ENCODE measurements at places on chromosomes 4 and X. TPM values are rescaled to one million over a fixed set of nuclear protein-coding genes. Genes with fewer than 3 reads are reported as not detected.
A peak's percentile ranks its signal among the peaks of the same experiment; 100 is the strongest.

Gene SUPT20HL1
- total RNA-seq: not detected

Gene MSANTD1
- 3.5 TPM for total RNA-seq

Gene GLRA3
- not detected for total RNA-seq

Gene POLN
- 0.29 TPM for total RNA-seq

Gene NSUN7
- total RNA-seq: 2.3 TPM

Gene PAGE4
- not detected for total RNA-seq

Gene C4orf54
- total RNA-seq: not detected

Gene MCTS1
- 22.0 TPM for total RNA-seq

Gene GAK
- 194 TPM for total RNA-seq

Gene TRIML2
- not detected for total RNA-seq

GRCh38 chrX:40260146-40260747, 162.5 kb upstream of the BCOR start:
- H3K4me3 ChIP-seq: no peak overlapping the region
- no peak for DNase-seq
- H3K4me1 ChIP-seq: peaks cover 7% of the 10 kb centered on the region
- H3K27ac ChIP-seq: no peak overlapping the region

- H3K4me3 ChIP-seq: no peak overlapping the region
Observed at GRCh38 chr4:24210332-24210902, 320.6 kb upstream of the PPARGC1A start.

- H3K27me3 ChIP-seq: no peaks in the 10 kb centered on the region
- no peaks in the 10 kb centered on the region for H3K36me3 ChIP-seq
- no peak for DNase-seq
- H3K27ac ChIP-seq: no peak overlapping the region
- no peaks in the 10 kb centered on the region for H3K4me1 ChIP-seq
Observed at GRCh38 chr4:97911236-97911906, 231.9 kb downstream of the STPG2 start.

DNA sequence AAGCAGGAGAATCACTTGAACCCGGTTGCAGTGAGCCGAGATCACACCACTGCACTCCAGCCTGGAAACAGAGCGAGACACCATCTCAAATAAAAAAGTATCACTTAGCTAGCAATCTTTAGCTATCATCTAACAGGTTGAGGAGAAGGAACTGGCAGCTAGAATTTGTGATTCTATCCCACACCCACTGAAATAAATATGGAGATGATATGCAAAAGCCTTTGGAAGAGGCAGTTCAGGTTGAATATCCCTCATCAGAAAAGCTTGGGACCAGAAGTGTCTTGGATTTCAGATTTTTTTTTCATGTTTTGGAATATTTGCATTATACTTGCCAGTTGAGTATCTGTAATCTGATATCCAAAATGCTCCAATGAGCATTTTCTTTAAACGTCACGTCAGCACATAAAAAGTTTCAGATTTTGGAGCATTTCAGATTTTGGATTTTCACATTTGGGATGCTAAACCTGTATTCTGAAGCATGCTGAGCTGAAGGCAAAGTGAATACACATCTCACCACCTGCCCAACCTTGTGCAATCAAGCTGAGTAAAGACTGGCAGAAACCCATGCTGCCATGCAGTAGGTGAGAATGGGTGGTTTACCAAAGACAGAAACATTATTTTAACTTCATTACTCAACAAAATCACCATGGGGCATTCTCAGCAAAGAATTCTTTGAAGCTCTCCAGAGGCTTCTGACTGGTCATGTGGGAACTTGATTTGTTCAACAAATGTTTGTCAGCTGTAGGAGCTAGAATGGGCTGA, 159.3 kb downstream of the SH3KBP1 start:
- no peak for DNase-seq
- H3K4me3 ChIP-seq: no peak overlapping the region
- H3K36me3 ChIP-seq: no peaks in the 10 kb centered on the region
- H3K27ac ChIP-seq: no peak overlapping the region
- no peaks in the 10 kb centered on the region for H3K27me3 ChIP-seq

- peaks cover 22% of the 10 kb centered on the region for H3K36me3 ChIP-seq
- no peak overlapping the region for H3K27ac ChIP-seq
- H3K27me3 ChIP-seq: no peaks in the 10 kb centered on the region
Observed at GRCh38 chr4:67680581-67681222, 20.3 kb downstream of the UBA6 start.

DNA sequence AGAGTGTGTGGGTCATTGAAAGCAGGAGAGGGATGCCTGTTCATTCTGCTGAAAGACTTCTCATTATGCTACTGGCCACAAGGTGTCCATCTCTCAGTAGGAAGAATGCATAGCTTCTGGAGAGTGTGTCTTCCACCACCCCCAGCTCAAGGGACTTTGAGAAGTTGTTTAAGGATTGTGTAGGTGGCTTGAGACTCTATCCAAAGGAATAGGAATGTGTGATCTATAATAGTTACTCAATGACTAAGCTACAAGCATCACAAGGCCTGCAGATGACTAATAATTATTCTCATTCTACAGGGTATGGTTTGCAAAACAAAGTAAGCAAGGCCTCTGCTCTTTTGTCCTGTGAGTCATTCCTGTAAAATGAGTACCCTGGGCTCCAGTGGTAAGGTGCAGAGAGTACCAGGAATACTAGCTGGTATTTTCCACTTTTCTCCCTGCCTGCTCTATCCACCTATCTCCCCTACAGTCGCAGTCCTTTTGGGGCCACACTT, 279.8 kb upstream of the BOD1L1 start:
- peak overlapping the region; percentile 55 for H3K27ac ChIP-seq
- no peaks in the 10 kb centered on the region for H3K27me3 ChIP-seq
- H3K4me3 ChIP-seq: no peak overlapping the region

- no peaks in the 10 kb centered on the region for H3K27me3 ChIP-seq
- H3K4me3 ChIP-seq: no peak overlapping the region
- no peaks in the 10 kb centered on the region for H3K4me1 ChIP-seq
- H3K36me3 ChIP-seq: no peaks in the 10 kb centered on the region
- H3K27ac ChIP-seq: no peak overlapping the region
Observed at GRCh38 chr4:147340111-147340510, 140.8 kb upstream of the EDNRA start.

DNA sequence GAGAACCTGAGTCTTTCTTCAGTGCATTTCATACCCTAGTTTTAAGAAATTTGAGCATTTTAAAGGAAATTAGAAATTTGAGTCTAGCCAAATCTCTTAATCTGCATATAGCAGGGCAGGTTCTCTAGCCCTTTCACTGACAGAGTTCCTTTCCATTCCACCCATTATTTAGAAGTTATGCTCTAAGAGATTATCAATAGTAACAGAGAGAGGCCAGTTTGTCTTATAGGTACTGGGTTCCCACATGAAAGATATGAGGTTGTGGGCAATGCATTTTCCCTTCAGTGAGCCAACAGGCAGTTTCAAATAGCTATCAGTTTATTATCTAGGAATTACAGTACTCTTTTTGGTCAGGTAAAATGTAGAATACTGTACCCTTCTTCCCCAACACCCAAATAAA, 7.3 kb upstream of the GALNT7 start:
- no peaks in the 10 kb centered on the region for H3K27me3 ChIP-seq
- peaks cover 6% of the 10 kb centered on the region for H3K36me3 ChIP-seq
- H3K4me3 ChIP-seq: no peak overlapping the region
- no peaks in the 10 kb centered on the region for H3K4me1 ChIP-seq
- no peak for DNase-seq
- no peak overlapping the region for H3K27ac ChIP-seq

DNA sequence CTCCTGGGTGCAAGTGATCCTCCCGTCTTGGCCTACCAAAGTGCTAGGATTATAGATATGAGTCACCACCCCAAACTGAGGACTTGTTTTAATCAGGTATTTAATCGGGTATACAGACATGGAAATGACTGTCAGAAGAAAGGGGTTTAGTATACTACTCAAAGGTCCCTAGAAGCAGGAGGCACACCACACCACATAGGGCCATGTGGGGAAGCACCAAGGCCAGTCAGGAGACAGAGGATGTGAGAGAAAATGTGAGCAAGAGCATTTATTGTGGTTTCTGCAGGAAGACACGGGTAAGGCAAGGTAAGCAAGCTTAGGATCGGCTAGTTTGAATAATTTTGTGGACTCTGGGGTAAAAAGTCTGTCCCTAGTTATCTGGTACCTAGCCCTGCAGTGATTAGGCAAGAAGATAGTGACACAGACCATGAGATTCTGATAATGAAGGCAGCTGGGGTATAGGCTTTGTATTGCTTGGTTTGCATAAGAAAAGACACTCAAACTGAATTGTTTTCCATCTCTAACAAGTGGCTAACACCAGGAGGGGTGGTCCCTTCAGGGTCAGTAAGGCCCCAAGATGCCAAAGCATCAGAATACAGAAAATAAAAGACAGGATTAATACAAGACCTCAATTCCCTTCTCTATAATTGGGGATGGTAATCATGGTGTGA, 408.8 kb upstream of the F9 start:
- H3K27me3 ChIP-seq: no peaks in the 10 kb centered on the region
- no peak overlapping the region for H3K27ac ChIP-seq
- no peaks in the 10 kb centered on the region for H3K36me3 ChIP-seq
- H3K4me1 ChIP-seq: no peaks in the 10 kb centered on the region

DNA sequence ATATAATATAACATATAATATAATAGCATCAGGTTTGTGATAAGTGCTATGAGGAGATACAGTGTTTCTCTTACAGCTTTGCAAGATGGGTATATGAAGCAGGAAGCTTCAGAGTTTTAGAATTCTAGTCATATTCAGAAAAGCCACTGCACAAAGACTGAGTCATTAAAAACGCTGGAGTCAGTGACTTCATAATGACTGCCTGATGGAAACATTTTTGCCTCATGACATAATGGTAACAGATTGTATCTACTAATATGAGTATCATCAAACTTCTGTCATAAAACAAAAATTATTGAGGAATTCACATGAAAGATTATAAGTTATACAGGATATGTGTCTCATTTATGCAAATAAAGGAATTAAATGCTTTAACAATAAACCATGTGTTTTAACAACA, 46.8 kb downstream of the EPHA5 start:
- no peaks in the 10 kb centered on the region for H3K36me3 ChIP-seq
- H3K27ac ChIP-seq: no peak overlapping the region
- H3K4me3 ChIP-seq: no peak overlapping the region
- H3K4me1 ChIP-seq: no peaks in the 10 kb centered on the region
- H3K27me3 ChIP-seq: no peaks in the 10 kb centered on the region
- DNase-seq: no peak

DNA sequence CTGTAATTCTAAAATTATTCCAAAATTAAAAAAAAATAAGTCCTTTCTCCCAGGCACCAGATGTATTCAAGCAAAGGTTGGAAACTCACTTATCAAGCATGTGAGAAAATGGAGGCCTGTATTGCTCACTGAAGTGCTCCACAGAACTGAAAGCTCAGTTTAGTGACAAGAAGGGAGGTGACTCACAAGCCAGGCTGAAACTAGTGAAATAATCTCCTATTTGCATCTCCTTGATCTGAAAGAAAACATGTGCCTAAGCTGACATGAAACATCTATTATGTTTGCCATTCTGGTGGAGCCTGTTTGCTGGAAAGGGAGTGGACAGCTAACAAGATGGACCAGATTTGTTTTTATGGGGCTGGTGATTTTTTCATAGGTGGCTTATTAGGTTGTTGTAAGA, 54.0 kb upstream of the AMELX start:
- H3K36me3 ChIP-seq: no peaks in the 10 kb centered on the region
- no peak overlapping the region for H3K4me3 ChIP-seq
- H3K27ac ChIP-seq: no peak overlapping the region

DNA sequence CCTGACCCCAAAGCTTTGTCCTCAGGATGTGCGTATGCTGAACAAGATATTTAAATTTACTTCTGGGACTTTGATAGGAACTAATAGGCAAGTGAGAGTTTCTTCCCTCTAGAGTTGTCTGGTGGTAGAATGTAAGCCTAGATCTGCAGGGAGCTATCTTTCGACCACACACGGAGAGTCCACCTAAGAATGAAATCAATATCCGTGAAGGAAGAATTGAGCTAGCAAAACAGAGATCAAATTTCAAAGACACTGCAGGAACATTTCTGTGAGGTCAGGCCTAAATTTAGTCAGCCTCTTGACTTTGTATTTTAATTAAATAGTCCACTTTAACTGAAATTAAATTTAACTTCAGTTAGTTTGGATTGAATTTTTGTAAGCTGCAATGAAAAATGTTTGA, 871.3 kb downstream of the RAB28 start:
- H3K27ac ChIP-seq: no peak overlapping the region
- no peak overlapping the region for H3K4me3 ChIP-seq
- no peak for DNase-seq
- no peaks in the 10 kb centered on the region for H3K4me1 ChIP-seq

GRCh38 chr4:100511896-100512295, 5.9 kb downstream of the EMCN start:
- H3K27ac ChIP-seq: no peak overlapping the region
- DNase-seq: peak; percentile 18
- H3K36me3 ChIP-seq: no peaks in the 10 kb centered on the region
- H3K27me3 ChIP-seq: no peaks in the 10 kb centered on the region

DNA sequence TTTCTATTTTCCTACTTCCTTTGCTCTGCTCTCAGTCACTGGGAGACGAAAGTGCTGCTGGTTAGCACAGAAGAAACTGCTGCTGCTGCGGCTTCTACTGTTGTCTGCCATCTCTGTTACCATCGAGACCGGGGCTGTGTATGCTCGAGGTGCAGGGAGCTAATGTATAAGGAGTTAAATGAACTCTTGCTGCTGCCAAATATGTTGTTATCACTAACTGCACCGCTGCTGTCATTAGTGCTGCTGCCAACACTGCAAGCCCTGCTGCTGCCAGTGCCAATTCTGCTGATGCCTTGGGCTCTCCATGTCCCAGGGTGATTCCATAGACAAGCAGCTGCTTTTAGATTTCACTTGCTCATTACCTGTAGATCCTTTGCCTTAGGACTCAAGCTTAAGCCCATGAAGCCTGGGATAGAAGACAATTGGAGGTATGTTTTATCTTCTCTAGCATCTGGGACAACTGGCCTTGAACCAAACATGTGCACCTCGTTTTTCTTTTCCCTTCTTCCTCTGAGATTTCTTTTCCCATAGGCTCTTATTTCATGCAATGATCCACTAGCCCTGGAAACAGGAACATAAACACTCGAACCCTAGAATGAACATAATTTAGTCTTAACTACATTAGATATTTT, 107.8 kb downstream of the CCSER1 start:
- no peak overlapping the region for H3K4me3 ChIP-seq
- H3K4me1 ChIP-seq: no peaks in the 10 kb centered on the region
- H3K27ac ChIP-seq: no peak overlapping the region
- H3K36me3 ChIP-seq: no peaks in the 10 kb centered on the region
- H3K27me3 ChIP-seq: no peaks in the 10 kb centered on the region
- peak; percentile 28 for DNase-seq

GRCh38 chrX:74179071-74179470, 124.9 kb upstream of the ZCCHC13 start:
- H3K4me3 ChIP-seq: no peak overlapping the region
- no peaks in the 10 kb centered on the region for H3K36me3 ChIP-seq
- no peak overlapping the region for H3K27ac ChIP-seq

Data from stomach (tissue), 19 donors.